Globus pallidus (tissue), 1 donor: ENCODE measurements at places on chromosomes 2 and 18.

GRCh38 chr18:5057386-5058348 is 139.4 kb downstream of the AKAIN1 start:
- DNase-seq, result peak; percentile 38

- DNase-seq, result no peak
Observed at GRCh38 chr2:83536556-83536955, 922.5 kb downstream of the SUCLG1 start.

GRCh38 chr2:216281876-216282275 is 90.4 kb downstream of the MARCHF4 start:
- no peak for DNase-seq

- no peak for DNase-seq
Observed at GRCh38 chr2:231673348-231673770, 35.0 kb upstream of the PTMA start.

DNA sequence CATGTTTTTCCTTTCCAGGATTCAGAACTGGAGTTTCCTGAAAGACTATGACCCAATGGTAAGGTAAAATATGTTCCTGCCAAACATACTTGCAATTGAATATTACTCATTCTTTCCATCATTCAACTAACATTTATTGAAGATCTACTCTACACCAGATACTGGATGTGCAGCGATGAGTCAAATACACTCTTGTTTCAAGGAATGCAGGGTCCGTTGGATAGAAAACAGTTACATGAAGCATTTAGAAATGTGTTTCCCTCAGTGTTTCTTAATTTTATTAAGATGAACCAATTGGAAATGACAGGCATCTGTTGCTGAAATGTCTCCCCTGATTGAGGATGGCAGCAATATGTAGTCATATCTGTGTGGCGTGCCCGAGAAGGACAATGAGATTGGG is 14.8 kb upstream of the SLC66A3 start:
- no peak for DNase-seq

DNA sequence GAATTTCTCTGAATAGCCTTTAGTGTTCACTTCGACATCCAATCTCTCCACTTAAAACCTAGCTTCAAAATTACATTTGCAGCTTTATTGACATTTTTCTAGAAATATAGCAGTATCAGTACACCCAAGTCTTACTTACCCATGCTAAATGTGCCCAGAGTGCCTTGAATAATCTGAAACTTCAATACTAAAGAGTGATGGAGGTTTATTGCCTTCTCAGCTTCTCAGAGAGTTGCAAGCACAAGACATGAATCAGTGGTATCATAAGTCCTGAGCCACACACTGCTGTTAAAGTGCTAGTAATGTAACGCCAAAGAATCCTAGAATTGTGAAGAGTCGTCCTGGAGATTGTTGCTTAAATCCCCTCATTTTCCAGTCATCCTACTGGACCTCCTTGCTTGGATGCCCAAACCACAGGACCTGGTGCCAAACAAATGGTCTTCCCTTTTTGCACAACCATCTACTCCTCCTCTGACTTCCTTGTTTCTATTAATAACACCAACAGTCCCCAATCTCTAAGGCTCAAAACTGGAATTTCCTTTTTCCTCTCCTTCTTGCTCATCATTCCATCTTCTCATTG is 83.2 kb upstream of the SPATS2L start:
- DNase-seq, result no peak

DNA sequence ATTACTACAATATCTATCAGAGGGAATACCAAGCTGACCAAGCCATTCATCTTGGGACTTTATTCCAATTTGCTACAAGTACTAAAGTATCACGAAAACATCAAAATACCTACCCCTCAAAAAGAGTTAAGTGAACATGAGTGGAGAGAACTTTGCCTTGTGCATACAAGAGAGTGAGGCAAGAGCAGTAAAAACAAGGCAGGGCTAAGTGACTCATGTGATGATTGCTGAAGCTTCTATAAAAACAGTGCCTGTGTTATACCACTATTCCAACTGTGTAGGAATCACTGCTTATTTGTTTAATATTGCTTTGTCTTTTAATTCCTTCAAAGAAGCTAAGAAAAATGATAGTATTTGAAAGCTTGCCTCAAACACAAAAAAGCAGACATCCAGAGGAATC is 61.2 kb downstream of the FARSB start:
- DNase-seq, result no peak

DNA sequence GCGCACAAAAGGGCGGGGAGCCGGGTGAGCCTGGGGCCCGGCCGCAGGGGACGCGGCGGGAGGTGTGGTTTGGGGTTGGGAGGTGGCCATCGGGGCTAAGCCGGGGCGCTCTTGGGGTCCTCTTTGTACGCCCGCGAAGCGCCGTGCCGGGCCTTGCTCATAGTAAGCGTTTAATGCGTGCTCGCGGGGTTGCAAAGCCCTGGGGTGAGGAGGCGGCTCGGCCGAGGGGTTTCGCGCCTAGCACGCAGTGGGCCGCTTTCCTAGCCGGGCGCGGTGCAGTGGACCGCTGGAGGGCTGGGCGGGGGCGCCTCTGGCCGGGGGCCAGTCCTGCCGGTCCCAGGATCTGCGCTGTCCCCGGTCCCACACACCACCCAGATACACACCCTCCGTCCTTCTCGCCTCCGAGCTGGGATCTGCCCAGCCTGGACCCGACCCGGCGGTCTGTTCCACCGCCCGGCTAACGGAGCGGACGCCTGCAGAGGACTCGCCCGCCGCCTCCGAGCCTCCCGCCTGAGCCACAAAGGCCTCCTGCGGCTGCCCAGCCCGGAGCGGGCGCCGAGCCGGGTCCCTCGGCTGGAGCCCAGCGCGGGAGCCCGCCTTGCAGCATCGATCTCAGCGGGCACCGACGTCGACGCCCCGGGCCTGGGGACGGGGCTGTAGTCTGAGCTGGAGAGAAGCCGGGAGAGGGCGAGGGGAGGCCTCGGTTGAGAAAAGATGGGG is 564 bp downstream of the DPYSL5 start:
- DNase-seq, result no peak

DNA sequence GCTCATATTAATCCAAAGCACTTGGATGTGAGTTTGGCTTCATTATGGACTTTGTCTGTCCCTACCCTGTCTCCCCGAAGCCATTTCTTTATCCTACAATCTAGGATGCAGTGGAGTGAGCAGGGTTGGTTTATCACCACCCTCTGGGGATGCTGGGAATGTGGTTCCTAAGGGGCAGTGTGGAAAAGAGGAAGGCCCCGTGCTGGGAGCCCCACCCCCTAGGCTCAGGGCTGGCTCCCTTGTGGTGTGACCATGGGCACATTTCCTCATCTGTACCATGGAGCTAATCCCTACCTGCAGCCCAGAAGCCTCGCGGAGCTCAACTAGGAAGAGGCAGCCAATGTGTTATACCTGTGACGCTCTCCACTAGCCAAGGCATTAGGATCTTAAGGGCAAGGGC is 92.5 kb downstream of the TGOLN2 start:
- no peak for DNase-seq
